Stimulated activated CD4-positive, alpha-beta T cell treated with anti-CD3 and anti-CD28 coated beads, Interleukin-1b, Interleukin-23, amount 100 ng/mL, for 1 hour (primary cell): ENCODE measurements at places on chromosomes 2 and 18.

DNA sequence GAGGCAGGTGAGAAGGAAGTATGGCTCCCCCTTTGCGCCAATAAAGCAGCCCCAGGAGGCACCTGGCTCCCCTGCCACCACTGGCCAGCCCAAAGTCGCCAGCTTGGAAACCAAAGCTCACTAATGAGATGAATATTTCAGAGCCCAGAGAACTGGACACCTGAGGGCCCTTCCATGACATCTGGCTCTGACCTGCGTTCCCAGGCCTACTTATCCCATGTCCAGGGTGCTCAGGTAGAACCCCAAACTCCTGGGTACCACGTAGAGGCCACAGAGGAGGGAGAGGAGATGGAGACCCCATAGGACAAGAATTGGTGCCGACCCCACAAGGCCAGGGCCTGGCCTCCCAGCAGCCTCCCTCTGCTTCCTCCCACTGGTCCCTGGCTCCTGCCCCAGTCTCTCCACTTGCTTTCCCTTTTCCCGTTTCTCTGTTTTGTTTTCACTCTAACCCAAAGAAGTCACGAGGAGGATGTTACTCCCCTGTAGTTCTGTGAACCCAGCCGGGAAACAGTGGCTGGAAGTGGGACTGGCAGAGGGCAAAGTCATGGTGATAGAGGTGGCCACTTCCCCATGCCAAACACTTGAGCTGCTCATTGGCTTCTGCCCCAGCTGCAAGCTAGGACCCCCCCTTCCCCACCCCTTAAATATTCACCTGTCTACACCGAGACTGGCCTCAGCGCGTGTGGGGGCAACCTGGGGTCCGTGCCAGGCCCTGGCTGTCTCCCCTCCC lies 820 bp downstream of the TMBIM1 start:
- no peak for DNase-seq

GRCh38 chr2:41207578-41207977 lies 755.7 kb upstream of the SLC8A1 start:
- no peak for DNase-seq

DNA sequence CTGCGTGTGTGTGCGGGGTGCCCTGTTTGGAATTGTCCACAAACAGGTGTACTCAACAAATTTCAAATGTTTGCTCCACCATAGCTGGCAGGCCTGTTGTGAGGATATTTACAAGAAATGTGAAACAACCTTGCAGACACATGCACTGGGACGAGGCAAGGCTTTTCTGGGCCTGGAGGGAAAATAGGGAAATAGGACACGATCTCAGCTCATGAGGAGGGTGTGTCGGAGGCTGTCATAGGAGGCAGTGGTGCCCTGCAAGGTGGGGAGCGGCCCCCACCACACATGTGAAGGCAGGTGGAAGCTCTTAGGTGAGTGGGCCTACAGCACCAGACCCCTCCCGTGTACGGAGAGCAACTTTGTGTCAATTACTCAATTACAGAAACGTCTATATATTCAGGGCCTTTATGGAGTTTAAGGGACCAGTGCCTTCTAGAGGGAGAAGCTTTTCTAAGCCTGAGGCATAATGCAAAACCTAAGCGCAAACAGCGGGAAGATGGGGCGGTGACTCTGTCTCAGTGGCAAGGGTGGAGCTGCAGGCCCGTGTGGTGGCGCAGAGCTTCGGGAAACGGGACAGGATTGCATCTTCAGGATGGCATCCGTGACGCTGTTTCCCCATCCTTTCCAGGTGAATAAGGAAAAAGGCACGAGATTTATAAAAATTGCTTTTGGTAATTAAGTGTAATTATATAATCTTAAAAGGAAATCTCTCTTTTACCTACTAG lies 48.0 kb downstream of the RNF144A start:
- DNase-seq = no peak

DNA sequence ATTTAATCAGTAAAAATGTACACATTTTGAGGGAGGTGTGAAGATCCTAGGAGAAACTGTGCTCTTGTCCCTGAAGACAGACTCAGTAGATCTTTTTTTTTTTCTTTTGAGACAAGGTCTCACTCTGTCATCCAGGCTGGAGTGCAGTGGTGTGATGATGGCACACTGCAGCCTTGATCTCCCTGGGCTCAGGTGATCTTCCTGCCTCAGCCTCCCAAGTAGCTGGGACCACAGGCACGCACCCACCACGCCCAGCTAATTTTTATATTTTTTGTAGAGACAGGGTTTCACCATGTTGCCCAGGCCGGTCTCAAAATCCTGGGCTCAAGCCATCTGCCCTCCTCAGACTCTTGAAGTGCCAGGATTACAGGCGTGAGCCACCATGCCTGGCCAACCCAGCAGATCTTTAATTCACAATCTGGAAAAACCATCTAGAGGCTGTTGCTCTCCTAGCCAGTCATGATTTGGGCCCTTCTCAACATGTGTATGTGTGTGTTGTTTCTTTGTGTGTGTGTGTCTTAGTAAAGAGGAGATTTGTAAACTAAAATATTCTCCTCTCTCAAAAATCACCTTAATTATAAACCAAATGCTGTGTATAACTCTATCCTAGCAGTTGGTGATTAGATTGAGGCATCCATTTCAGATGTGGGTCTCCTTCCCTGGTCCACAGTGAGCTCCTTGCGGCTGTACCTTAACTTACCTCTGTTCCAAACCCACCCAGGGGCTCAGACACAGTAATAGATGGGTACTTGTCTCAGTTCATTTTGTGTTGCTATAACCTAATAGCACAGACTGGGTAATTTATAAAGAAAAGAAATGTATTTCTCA lies 3.9 kb upstream of the MYCN start:
- no peak for DNase-seq

- no peak for DNase-seq
Observed at GRCh38 chr2:131394147-131394931, 30.4 kb upstream of the RAB6D start.

DNA sequence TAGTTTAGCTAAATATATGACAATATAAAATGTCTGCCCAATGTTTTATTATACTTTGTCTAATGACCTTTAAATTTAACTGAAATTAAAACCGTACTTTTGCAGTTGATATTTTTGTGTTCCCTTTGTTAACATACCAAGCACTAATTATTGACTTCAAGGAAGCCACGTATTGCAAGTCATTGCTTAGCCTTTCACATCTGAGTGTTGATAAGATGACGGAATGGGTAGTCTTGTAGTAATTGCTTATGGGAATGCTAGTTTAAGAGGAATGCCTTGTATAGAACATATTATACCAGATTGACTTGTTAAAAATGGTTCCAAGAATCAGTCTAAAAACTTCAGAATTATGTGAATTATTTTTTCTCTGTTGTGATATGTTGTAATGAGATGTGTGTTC lies 14.0 kb upstream of the ELAC1 start:
- DNase-seq = no peak

DNA sequence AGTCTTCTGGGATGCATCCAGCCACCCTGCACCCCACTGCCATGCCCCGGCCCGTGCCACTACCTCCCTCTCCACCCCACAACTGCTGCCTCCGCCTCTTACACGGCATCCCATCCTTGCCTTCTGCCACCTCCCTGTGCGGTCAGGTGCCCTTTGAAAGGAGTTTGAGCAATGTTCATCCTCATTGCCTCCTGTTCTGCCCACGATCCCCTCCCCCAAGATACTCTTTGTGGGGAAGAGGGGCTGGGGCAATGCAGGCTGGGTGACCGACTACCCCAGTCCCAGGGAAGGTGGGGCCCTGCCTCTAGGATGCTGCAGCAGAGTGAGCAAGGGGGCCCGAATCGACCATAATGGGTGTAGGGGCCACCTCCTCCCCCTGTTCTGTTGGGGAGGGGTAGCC lies 8.4 kb downstream of the MFSD2B start:
- DNase-seq = no peak

DNA sequence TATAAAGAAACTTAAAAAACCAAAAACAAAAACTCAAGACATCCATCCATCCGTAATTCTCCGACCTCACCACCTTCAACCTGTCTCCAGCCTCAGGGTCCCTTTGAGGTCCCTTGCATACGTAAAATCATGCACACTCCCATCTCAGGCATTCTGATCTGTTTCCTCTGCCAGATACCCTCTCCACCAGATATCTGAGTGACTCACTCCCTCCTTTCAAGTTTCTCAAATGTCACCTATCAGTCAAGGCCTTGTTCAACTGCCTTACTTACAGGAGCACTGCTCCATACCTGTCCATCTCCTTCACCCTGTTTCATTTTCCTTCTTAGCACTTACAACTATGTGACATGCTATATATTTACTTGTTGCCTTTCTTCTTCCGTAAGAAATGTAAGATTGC lies 369.3 kb downstream of the NBAS start:
- DNase-seq = no peak

DNA sequence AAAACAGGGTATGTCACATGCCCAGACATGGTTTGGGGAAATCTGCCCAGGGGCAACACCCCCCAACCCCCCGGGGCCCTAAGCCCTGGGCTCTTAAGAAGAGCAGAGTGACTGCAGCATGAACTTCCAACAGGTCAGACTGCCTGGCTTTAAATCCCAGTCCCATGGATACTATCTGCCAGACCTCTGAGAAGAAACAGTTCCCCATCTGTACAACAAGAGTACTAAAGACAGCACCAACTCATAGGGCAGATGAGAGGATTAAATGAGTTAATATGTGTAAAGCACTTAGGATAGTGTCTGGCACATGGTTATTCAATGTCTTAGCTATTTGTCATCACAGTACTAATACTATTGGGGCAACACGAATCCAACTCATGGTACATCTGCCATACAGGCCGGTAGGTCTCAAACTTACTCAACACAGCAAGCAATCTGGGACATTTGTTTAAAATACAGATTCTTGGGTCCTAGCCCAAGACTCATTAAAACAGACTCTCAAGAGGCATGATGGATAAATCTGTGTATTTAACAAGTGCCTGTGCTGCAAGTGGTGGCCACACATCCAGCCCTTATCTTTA lies 23.4 kb downstream of the CDH2 start:
- DNase-seq = no peak

DNA sequence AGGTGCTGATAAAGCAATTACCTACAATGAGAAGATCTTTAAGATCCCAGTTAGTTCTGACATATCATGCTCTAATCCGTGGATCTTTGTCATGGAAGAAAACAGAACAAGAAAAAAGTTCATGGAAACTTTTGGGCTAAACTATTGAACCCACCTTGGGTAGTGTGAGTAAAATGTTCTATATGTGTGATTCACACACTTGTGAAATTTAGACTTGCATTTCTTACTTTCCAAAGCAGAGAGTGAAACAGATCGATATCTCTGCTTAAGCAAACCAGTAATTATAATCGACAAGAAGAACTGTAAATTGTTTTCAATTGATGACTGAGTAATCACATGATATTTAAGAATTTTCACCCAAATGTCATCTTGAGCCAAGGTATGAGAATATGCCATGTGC lies 214.2 kb downstream of the HRH4 start:
- no peak for DNase-seq

GRCh38 chr2:16257322-16258028 lies 317.1 kb downstream of the MYCN start:
- no peak for DNase-seq

GRCh38 chr2:235160281-235160810 lies 208.5 kb downstream of the SH3BP4 start:
- no peak for DNase-seq

GRCh38 chr2:36387258-36387916 lies 31.8 kb downstream of the CRIM1 start:
- no peak for DNase-seq

GRCh38 chr18:6120820-6121279 lies 225.5 kb upstream of the TMEM200C start:
- DNase-seq = no peak

GRCh38 chr2:240569523-240569997 lies 1.3 kb downstream of the RNPEPL1 start:
- no peak for DNase-seq

- DNase-seq = no peak
Observed at GRCh38 chr2:182359027-182359989, 67.5 kb downstream of the PDE1A start.

DNA sequence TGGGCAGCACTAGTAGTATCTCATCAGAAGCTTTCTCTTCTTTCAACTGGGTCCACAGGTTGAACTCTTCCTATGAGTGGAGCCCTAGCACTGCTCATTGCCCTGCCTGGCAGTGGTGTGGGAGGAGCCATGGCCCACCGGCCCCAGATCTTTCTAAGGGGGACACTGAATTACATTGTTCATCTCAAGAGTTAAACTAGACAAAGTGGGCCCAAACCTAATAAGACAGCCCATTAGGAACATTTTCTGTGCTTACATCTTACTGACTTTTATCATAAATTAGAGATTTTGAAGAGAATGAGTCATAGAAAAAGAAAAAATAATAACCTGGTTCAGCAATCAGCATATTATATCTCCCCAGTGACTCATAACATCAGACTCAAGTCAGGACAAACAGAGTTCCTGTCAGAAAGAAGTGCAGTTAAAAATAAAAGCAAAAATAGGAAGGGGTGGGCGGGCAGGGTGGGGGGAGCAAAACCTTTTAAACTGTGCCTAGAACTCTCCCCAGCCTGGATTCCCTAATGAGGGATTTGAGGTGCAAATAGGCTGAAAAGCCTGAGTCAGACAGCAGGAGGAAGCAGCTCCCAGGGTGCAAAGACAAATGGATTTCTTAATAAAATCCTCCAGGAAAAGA lies 161.6 kb upstream of the TRIB2 start:
- peak; percentile 10 for DNase-seq

DNA sequence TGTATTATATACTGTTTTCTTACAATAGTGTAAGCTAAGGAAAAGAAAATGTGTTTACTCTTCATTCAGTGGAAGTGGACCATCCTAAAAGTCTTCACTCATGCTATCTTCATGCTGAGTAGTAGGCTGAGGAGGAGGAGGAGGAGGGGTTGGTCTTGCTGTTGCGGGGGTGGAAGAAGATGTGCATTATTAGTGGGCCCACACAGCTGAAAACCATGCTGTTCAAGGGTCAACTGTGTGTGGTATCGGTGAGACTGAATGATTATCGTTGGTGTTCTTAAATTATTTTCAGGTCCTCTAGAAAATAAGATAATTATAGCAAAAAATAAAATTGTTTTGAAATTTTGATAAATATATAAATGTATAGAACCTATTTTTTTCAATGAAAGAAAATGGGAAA lies 22.0 kb downstream of the INSIG2 start:
- DNase-seq = no peak

DNA sequence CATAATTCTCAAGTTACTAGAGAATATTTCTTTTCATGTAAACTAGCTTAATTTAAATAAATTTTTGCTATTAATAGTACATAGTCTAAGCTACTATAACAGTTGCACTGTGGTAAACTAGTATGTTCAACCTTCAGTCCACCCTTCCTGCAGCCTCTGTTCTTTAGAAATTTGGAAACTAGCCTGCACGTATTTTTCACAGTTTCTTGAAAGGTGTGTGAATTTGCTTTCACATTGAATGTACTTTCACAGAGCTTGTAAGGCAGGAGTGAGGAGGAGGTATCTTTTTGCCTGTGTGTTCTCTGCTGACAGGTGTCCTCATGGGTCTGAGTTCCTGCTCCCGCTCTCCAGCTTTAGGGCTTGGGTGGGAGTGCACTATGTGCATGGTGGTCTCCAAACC lies 117.5 kb downstream of the ATP9B start:
- no peak for DNase-seq

DNA sequence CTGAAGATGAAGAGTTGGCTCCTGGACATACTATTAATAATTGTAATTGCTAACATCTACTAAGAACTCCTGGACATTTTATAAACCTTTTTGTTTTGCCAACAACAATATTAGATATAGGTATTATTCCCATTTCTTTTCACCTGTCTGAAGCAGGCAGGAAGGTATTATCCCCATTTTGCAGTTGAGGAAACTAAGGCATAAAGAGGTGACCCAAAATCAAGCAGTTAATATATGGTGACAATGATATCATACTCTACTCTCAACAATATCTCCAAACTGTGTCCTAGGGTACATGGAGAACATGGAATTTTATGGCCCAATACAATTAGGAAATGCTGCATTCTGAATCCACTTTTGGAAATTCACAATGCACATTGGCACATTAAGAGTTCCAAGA lies 1.8 kb upstream of the NMI start:
- no peak for DNase-seq

- DNase-seq = no peak
Observed at GRCh38 chr2:121043827-121044222, 241.2 kb downstream of the TFCP2L1 start.
